ENCODE measurements at places on chromosomes 2 and 18.
A peak's percentile ranks its signal among the peaks of the same experiment; 100 is the strongest.

- DNase-seq: no peak
Measured at GRCh38 chr2:70140791-70141211, 50.0 kb downstream of the C2orf42 start.

GRCh38 chr18:48997985-48998831 is 47.4 kb upstream of the SMAD7 start:
- no peak for DNase-seq

DNA sequence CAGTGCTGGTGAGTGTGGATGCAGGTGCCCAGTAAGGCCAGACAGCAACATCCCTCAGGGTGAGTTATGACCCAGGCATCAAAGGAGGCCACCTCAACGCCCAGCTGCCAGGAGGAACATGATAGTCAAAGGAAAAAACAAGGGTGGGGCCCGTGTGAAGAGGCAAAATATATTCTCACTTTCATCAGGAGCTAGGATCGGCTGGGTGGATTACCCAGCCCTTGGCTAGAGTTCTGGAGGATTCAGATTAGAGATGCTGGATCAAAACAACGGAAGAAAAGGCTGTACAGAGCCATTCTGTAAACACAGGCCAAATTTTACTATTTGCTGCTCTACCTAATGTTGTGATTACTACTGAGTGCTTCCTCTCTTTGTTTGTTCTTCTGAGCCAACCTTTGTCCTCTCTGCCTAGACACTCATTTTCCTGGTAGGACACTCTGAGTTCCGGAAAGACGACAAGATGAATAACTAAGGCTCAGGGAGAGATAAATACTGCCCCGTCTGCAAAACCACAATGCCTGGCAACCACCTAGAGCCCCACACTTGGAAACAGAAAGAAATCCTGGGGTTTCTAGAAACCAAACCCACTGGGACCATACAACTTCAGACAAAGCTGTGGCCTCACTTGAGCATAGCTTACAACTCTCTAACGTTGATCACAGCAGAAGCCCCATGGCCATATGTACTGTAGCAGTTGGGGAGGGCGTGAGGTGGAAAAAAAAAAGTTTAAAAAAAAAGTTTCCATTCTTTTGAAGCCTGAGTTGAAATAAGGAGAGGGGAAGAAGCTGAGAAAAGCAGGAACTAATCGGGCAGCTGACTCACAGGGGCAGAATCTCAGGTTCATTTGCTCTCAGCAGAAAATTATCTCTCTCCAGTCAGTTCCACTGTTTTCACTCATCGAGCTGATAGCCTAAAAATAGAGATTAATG is 17.8 kb upstream of the PMAIP1 start:
- no peak for DNase-seq

- no peak for DNase-seq
Measured at GRCh38 chr2:129623783-129624182, 355.7 kb upstream of the RAB6C start.

DNA sequence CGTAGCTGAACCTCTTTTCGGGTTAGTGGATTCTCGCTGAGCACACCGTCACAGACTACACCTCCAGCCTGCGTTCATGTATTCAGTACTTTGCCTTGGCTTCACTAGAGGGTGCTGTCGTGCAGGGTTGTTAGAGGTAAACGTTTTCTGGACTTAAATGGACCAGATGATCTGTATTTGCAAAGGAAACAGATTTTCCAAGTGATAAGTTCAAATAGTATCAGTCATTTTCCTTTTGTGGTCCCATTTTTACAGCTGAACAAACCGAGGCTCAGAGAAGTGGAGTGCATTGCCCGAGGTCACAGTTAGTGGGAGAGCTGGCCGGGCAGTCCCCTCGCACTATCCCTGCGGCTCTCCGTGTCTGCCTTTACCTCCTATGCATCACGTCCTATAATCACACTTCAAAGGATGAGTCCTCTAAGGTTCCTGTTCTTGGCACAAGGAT is 125.9 kb downstream of the MAP4K4 start:
- DNase-seq: peak; percentile 50

DNA sequence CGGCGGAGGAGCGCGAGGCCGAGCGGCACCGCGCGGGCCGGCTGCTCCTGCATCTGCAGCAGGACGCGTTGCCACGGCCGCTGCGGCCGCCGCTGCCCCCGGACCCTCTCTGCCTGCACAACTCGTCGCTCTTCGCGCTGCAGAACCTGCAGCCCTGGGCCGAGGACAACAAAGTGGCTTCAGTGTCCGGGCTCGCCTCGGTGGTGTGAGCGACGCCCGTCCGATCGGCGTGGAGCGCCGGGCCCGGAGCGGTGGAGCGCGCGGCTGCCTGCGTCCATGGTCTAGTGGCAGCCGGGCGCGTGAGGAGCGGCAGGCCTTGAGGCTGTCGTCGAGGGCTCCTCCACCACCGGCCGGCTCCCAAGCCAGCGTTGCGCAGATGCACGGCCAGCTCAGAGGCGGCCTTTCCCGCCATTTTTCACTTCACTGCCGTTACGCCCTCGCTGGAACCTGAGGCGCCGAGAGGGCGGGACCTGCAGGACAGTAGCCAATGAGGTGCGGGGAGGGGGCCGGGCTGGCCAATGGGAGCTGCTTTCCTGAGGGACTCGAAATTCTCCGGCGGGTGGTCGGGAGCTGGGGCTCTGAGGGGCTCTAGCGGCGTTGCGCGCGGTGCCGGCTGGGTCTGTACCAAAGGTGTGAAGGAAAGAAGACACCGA is 1.9 kb downstream of the TLX2 start:
- peak; percentile 60 for DNase-seq

GRCh38 chr2:132871831-132872230 is 201.8 kb upstream of the LYPD1 start:
- DNase-seq: no peak

GRCh38 chr2:238908960-238909951 is 61.4 kb downstream of the TWIST2 start:
- DNase-seq: no peak

DNA sequence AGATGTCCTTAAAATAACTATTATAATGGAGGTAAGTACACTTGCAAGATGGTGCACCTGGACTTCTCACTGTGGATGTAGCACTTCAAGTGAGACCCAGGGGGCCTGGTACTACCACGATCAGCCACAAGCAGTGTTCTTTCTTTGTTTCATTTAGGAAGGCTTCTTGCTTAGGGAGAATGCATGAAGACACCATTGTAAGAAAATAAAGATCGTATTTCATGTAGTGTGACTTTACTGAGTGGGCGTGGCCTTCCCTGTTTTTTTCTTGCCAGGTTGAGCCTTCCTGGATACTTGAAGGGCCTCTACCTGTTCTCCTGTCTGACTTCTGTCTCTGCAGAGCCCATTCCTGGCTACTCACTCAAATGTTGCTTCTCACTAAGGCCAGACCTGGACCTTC is 615.6 kb upstream of the SOX11 start:
- no peak for DNase-seq

DNA sequence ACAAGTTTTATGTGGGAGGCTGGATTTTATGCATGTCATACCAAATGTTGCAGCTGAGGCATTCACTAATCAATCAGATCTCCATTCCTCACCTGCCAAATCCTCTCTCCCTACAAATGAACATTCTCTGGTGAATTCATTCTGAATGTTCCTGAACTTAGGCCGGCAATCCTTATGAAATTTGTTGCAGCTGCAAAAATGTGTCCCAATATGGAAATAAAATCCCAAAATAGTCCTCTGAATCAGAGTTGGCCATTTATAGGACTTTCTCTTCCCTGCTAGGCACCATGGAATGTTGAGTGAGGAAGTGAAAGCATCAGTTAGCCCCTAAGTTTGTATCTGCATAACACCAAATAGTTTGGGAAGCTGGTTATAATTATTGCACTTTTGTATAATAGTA is 25.6 kb downstream of the GCA start:
- DNase-seq: no peak

DNA sequence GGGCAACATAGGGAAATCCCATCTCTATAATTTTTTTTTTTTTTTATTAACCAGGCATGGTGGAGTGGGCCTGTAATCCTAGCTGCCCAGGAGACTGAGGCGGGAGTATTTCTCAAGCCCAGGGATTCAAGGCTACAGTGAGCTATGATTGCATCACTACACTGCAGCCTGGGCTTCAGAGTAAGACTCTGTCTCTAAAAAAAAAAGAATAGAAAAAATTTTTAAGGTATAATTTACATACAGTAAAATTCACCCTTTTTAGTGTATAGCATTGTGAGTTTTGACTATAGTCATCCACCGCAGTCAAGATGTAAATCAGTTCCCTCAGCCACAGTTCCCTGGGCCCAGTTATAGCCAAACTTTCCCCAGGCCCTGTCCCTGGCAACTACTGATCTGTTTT is 57.1 kb upstream of the MSH6 start:
- DNase-seq: no peak

GRCh38 chr18:79935499-79935898 is 16.0 kb downstream of the SLC66A2 start:
- no peak for DNase-seq

GRCh38 chr18:76491776-76492668 is 3.0 kb downstream of the ZNF516 start:
- no peak for DNase-seq

GRCh38 chr2:17104454-17104853 is 413.8 kb downstream of the RAD51AP2 start:
- DNase-seq: no peak

- no peak for DNase-seq
Measured at GRCh38 chr2:49924044-49924817, 769.9 kb upstream of the FSHR start.

- no peak for DNase-seq
Measured at GRCh38 chr18:74819433-74820059, 221.9 kb downstream of the ZNF407 start.

GRCh38 chr2:974054-974453 is 23.4 kb downstream of the SNTG2 start:
- no peak for DNase-seq

- no peak for DNase-seq
Measured at GRCh38 chr2:160380611-160381010, 113.0 kb downstream of the RBMS1 start.

GRCh38 chr18:35239314-35239713 is 1.5 kb upstream of the ZNF397 start:
- DNase-seq: no peak

GRCh38 chr2:236639461-236640235 is 70.0 kb downstream of the ACKR3 start:
- no peak for DNase-seq

- no peak for DNase-seq
Measured at GRCh38 chr2:101386599-101387150, 628 bp downstream of the CREG2 start.

DNA sequence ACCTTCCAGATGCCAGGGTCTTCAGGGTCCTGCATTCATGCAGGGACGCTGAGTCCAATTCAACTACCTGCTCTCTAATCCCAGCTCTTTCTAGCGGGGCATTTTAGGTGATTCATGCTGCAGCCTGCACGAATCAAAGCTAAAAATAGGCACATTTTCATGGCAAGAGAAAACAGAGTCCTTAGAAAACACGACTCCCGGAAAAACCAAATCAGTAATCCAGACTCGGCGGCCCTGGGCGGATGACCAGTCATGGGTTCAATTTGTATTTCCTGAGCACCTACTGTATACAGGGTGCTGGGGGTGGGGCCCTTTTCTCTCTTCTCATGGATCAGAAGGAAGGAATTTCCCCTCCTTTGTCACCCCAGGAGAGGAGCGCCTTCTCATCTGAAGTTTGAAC is 64.4 kb downstream of the LONRF2 start:
- DNase-seq: no peak

DNA sequence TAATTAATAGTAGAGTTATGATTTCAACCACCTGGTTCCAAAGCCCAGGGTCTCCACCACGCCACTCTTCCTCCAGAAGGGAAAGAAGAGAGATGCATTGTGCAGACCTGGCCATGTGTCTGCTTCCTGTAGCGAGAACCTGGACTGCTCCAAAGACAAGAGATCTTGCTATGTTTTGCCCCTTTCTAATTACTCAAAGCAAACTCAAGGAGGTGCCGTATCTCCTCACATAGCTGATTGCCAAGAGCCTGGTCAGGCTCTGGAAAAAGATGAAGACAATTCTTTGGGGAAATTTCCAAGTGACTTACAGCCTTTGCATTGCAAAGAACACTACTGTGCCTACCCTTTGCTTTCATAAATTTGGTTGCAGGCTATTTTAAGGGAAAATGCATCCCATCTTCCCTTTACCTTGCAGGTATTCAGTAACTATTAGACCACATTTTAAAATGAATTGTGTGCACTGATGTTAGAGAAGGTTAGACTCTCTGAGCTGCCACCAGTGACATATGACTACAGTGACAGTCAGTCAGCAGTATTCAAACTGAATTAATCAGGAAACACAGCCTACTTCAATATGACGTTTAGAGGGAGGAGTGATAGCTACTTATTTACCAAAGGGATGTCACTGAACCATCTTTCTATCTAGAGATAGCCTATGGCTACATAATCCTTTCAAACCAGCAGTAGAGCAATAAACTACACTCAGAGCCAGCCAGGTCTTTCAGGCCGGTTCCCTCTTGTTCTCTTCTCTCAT is 842.1 kb upstream of the FANCL start:
- DNase-seq: no peak

DNA sequence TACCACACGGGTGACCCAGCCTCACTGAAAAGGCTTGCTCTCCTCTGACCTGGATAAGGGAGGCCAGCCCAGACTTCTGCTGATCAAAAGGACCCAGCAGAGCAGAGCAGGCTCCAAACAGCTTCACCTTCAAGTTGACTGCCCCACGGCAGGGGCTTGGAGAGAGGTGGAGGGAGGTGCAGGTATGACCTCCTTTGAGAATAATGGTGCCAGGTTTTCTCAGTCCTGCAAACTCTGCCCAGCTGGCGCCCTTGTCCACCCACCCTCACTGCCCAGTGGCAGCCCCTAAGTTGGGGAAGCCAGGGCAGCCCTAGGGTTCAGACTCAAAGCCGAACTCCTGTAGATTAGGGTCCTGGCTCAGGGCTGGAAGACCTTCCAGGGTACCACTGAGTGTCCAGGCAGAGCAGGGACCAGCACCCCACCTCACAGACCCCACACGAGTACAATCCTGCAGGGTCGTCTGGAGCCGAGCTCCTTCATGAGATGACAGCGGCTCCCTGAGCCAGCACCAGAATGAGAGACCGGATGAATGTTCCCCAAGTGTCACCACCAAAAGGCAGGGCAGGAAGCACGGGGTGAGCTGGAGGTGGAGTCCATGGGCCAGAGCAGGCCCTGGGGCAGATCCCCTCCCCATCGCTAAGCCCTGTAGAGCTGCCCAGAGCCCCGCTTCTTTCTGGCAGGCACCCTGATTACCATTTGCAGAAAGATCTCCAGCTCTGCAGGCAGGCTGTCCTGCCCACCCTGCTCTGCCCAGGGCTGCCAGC is 3.6 kb upstream of the GPC1 start:
- no peak for DNase-seq

DNA sequence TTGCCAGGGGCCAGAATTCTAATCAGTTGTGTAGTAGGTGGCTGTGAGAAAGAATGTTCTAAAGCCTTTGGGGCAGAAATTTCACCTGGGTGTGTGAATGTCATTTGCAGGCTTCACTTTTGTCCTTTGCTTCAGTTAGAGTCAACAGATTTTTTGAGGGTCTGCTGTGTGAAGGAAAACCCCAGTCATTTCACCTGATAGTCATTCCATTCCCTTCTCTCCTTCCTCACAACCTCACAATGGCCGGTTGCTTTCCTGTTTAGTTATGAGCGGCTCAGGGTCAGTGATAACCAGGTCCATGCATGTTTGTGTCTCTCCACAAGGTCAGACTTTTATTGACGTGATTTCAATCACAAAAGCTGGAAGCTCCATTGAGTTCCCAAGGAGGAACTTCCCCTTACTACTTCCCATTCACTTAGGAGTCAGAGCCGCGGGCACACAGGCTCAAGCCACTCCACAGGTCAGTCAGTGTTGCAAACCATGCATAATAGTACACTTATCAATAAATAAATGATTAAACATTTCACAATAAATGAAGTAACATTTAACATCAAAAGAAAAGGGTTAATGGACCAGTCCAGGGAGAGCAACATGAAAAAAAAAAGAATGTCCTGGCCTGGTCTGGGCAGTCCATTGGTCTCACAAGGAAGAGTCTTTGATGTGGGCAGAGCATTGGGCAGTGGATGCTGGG is 74.3 kb downstream of the NPAS2 start:
- no peak for DNase-seq
